ENCODE measurements at places on chromosomes 12 and 14. TPM values are rescaled to one million over a fixed set of nuclear protein-coding genes. Genes with fewer than 3 reads are reported as not detected.
A peak's percentile ranks its signal among the peaks of the same experiment; 100 is the strongest.

GRCh38 chr14:68874746-68875155, 81.9 kb upstream of the ZFP36L1 start:
- no peak for DNase-seq

HVCN1 gene
- total RNA-seq = 8.9 TPM

DNA sequence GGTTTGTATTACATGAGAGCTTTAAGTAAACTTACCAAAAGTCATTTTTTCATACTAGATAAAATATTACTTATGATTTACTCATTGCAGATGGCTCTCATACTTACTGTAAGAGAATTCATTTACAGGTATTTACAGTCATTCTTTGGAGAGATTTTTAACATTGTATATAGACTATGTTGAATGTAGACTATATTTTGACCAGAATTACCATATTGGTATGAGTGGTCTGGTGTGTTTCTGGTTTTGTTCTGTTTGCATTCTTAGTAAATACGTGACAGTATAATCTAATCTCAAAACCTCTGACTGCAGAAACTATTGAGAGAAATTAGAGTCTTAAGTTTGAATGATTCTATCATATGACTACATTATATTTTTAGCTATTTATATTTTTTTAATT, 91.1 kb downstream of the USP15 start:
- no peak for DNase-seq

DNA sequence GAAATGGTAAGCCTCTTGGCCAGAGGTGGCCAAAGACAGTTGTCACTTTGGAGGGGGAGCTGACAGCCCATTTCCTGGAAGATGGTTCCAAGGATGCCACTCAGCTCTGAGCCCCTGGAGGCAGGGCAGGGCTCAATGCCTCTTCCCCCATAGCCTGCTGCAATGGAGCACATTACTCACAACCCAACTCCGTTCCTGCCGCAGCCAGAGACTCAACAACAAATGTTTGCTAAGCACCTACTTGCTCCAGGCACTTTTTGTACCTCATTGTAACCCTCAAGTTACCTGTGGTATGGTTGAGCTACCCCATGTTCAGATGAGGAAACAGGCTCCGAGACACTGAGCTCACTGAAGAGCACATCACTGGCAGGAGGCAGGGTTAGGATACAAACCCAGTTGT, 19.5 kb downstream of the IRF2BPL start:
- no peak for DNase-seq

DNA sequence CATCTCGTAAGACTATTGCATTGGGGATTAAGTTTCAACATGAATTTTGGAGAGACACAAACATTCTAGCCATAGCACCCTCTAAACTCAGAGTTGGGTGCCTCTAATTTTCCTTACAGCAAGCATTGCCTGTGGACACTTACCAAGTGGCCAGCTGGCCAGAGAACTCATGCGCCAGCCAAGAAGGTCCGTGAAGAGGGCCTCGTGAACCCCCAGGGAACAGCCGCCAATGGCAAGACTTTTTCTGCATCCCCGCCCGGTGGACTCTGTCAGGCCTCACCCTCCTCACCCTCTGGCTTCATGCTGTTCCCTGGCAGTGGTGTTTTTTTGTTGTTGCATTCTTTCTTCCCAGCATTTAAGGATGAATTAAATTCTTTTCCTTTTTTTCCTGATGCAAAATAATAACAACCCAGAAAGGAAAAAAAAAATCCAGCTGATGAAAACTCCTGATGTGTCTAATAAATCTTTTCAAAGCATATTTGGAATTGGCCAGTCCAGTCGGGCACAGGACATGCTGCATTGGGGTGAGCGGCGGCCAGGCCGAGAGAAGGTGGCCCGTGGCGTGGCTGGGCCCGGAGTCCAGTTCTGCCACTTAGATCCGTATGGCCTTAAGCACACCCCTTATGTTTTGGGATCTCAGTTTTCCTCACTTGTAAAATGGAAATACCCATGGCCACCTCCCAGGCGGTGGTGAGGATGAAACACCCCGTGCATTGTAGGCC, 191.9 kb upstream of the DIO3 start:
- DNase-seq = no peak

DNA sequence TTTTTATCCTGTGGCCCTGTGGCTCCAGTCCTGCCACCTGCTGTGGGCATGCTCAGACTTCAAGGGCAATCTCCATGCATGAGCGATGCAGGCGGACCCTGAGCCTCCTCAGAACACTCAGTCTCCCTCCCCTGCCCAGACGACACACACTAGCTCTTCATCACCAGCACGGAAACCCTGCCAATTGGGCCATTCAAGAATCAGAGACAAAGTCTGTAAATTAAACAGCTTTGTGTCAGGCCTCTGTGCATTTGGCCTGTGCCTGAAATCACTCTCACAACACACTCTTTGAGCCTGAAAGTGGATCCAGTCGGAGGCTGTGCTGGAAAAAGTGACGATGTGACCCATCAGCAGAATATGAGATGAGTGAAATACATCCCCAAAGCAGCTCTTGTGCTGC, 12.5 kb downstream of the POU6F1 start:
- no peak for DNase-seq

ART4 gene
- total RNA-seq = 2.0 TPM

DNA sequence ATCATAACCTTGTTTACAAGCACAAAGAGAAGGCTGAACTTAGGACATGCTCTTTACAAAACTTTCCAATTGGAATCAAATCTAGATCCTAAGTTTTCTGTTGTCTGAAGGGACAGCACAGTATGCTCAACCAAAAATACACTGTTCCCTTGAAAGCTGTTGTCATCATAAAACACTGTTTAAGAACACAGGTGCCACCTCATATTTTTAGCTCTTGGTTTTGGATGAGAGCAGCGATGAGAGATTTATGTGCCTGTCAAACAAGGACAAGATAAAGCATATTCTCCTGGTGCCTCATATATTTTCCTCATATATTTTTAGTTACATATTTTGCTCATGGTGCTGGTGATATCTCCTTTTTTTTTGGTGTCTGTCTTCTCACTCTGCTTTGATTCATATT, 788.4 kb downstream of the AACS start:
- DNase-seq = no peak

AGAP2 gene
- 3.3 TPM for total RNA-seq

INSM2 gene
- not detected for total RNA-seq

PLBD1 gene
- 6.2 TPM for total RNA-seq

SPRYD3 gene
- total RNA-seq = 90.9 TPM

GRCh38 chr12:104775731-104776231, 182.3 kb downstream of the SLC41A2 start:
- no peak for DNase-seq

GRCh38 chr12:26732005-26732908, 100.7 kb downstream of the ITPR2 start:
- DNase-seq = no peak

DNA sequence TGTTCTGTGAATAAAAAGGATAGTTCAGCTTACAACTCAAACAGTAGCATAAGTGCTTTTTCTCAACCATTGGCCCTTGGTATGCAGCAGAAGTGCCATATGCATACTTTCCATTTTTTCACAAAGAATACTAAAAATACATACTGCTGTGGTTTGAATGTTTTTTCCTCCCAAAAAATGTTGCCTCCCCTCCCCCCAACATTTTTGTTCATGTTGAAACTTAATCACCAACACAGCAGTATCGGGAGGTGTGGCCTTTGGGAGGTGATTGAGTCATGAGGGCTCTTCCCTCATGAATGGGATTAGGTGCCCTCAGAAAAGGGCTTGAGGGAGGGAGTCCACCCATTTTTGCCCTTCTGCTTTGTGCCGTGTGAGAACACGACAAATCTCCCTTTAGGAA, 198.6 kb downstream of the ESR2 start:
- DNase-seq = no peak

FBLN5 gene
- total RNA-seq = 113 TPM

PDE3A gene
- total RNA-seq = 93.8 TPM

- DNase-seq = peak; percentile 95
These were observed 717 bp downstream of the UBC start for GRCh38 chr12:124913474-124914391.

CIT gene
- total RNA-seq = 5.1 TPM

SYNJ2BP gene
- 37.3 TPM for total RNA-seq

- no peak for DNase-seq
These were observed 38.7 kb downstream of the STK38L start for GRCh38 chr12:27282754-27283153.

TMEM30B gene
- 0.83 TPM for total RNA-seq

KSR2 gene
- total RNA-seq = 0.06 TPM

TSPAN19 gene
- not detected for total RNA-seq

SPPL3 gene
- total RNA-seq = 18.4 TPM

- DNase-seq = no peak
These were observed 26.0 kb upstream of the TESC start for GRCh38 chr12:117125272-117125613.

DNA sequence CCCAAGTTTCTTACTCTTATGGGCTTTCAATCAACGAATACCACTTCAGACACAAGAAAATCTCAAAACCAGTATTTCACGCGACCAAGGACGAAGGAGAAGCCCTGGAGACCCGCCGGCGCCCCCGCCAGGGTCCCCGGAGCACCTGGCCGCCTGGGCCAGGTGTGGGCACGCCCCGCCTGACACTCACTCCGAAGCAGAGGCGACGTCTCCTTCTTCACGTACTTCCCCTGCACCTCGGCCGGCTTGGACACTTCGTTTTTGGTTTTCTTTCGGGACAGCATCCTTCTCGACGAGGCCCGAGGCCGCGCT, 466 bp downstream of the SAV1 start:
- DNase-seq = no peak

SPTB gene
- total RNA-seq = 2.5 TPM

DNA sequence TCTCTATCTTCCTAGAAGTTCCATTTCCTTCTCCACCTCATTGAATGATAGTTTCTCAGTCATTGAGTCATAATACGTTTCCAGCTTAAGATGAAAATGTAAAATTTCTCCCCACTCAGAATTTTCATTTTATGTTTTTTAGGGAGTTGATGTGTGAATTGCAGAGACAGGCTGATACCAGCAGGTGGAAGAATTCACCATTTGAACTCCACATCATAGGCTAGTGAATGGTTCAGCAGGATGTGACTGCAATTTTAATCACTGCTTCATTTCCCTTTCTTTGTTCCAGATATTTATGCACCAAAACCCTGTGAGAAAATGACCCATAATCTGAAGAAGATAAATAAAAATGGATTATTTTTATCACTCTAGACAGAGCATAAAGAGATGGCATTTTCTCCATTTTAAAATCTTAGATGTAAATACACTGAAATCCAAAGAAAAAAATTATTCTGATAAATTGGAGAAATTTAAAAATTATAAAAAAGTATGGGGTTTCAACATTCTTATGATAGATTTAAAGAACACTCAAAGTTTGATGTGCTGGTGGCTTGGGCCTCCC, 10.6 kb upstream of the PYGL start:
- no peak for DNase-seq

GUCY2C gene
- total RNA-seq = not detected

DCAF5 gene
- 67.1 TPM for total RNA-seq

Data from esophagus muscularis mucosa (tissue), 4 donors.